ENCODE measurements at places on chromosomes 12 and 14. TPM values are rescaled to one million over a fixed set of nuclear protein-coding genes. Genes with fewer than 3 reads are reported as not detected.

DNA sequence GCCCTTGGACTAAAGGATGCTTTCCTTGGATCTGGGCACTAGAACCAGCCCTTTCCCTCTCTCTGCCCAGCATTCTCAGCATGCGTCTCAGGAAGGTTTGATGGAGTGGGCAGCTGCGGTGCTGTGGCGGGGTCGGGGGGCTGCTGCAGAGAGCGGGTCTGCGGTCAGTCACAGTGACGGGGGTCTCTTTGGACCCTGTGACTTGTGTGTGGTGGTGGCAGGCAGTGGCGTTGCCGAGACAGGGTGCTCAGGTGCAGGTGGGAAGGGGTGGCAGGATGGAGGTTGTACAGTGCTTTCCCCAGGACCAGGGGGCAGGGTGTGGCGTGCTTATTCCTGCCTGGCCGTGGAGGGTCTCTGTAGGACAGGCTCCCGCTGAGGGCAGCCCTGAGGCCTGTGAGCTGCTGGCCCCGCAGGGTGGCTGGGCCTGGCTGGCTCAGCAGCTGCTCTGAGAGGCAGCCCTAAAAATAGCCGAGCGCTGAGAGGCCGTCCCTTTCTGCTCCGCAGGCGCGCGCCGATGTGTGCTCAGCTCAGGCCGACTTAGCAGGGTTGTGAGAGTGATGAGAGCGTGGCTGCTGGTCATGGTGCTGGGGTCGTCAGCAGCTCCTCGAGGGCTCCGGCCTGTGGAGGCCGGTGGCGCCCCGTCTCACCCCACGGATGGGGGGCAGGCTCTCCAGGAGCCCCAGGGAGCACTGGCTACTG lies 9.7 kb downstream of the PACS2 start:
- DNase-seq: no peak

DNA sequence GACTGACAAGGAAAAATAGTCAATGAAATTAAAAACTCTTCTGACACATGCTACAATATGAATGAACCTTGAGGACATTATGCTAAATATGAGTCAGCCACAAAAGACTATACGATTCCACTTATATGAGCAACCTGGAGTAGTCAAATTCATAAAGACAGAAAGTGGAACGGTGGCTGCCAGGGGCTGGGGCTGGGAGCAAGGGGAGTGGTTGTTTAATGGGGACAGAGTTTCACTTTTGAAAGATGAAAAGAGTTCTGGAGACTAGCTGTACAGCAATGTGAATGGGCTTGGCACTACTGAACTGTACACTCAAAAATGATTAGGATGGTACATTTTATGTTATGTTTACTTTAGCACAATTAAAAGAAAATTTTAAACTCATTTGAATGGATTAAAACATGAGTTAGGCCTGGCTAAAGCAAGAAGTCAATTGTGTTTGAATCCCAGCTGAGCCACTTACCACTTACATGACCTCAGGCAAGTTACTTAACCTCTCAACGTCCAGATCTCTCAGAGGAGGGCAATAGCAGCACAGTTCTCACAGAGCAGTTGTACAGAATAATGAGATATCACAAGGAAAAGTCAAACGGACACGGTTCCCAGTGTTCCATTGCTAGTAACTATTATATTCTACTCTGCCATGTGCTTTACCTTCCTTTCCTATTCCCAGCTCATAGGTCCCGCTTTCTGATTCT lies 102.5 kb downstream of the SPTSSA start:
- DNase-seq: no peak

DNA sequence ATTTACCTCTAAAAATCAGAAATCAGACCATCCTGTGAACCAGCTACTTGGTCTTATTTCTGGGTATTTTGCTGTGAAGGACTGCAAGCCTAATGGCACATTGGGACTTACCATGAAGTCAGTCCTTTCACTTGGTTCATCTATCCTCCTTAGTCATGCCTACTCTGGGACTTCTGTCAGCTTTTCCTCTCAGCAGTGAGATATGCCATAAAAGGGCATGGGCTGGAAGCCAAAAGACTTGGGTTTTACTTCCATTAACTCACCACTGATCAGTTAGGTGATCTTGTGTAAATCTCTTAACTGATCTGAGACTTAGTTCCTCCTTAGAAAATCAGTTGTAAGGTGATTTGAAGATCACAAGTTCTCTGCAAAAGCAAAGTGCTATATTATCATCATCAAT lies 116.5 kb downstream of the PAH start:
- DNase-seq: no peak

- DNase-seq: no peak
Observed at GRCh38 chr14:92624764-92625163, 111.2 kb downstream of the RIN3 start.

The PKP2 gene
- total RNA-seq: 0.13 TPM

The DIO3 gene
- not detected for total RNA-seq

DNA sequence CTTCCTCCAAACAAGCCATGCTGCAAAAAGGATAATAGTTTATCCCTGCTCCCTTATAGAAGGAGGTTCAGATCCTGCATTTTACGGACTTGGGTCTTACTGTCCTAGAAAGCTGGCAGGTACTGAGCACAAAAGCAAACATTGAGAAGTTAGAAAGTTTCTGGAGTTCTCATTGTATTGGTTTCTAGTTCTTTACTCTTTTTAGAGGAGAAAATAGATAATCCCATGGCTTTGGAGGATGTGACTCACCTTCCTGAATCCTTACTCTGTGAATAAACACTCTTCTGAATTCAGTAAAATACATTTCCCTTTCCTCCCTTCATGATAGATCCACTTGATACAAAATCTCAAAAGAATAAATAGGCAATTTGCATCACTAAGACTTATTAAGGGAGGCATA lies 188.9 kb downstream of the NPAS3 start:
- DNase-seq: no peak

DNA sequence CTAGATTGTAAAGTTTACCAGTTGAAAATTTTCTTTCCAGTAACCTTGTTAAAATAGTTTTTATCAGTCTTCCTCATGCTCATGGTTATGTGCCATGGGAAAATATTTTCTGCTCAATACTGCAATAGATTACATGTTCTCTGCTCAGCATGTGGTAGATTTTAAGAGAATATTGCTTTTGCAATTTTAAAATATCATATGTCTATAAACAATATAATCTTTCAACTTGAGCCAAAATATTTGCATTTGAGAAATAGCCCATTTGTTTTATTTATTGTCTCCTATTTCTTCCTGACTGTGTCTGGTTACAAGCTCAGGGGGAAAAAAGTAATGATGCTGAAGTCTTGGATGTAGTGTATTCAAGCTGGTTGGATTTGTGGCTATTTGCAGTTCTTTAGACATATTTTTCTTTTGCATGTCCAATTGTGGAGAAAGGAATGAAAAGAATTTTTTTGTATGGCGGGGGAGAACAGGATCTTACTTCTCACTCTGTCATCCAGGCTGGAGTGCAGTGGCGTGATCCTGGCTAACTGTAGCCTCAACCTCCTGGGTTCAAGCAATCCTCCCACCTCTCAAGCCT lies 342.6 kb upstream of the NAV3 start:
- no peak for DNase-seq

The NAA25 gene
- total RNA-seq: 46.0 TPM

The GALNT4 gene
- 5.9 TPM for total RNA-seq

GRCh38 chr12:122028165-122028904 lies 6.7 kb downstream of the BCL7A start:
- DNase-seq: no peak

DNA sequence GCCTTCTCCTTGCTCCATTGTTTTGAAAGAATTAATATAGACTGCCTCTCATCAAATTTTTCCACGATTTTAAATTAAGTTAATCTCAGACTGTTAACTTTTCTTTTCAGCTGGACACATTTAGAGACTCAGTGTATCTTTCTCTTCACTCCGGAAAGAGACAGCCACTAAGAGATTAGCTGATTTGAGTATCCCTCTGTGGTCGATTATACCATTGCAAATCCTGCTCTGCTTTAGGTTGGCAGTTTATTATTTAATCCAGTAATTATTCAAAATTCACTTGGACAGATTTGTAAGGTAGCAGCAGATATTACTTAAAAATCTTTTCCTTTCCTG lies 588 bp upstream of the TWF1 start:
- DNase-seq: no peak

GRCh38 chr12:111523587-111524167 lies 75.4 kb downstream of the ATXN2 start:
- no peak for DNase-seq

DNA sequence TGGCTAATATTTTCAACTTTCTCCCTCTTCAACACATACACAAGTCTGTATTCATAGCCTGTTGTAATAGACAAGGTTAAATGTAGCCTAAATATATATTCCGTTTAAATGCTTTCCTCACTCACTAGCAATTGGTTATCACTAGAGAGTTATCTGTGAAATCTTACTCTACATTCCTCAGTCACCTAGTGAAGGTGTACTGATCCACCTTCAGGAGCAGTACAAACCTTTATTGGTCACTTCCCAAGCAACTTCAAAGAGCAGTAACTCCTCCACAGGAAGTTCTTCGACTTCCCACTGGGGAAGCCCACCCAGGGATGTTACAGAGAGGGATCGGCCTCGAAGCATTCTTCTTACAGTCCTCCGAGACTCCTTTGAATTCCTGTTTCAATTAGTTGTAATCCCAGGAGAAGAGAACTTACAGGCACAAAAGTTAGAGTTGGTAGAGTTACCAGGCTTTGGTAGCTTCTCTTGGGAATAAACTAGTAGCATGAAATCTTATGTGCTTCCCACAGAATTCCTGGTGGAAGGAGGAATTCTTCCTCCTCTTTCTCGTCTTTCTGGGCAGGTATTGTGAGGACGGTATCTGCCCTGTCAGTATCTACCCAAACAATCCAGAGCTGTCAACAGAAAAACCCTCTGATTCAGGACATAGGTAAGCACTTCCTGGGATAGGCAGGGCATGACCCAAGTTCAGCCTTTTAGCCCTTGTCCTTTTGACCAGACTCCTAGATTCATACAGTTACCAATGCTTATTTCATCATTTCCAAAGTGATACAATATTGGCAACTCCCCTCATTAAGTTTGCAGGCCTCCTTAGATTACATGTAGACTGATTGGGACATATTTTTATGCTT lies at the start of gene GYS2:
TSS of gene GYS2 (minus strand) at position 603 of the 857 bp plus-strand sequence. CDS start at position 348, 255 bp downstream.
- no peak for DNase-seq

DNA sequence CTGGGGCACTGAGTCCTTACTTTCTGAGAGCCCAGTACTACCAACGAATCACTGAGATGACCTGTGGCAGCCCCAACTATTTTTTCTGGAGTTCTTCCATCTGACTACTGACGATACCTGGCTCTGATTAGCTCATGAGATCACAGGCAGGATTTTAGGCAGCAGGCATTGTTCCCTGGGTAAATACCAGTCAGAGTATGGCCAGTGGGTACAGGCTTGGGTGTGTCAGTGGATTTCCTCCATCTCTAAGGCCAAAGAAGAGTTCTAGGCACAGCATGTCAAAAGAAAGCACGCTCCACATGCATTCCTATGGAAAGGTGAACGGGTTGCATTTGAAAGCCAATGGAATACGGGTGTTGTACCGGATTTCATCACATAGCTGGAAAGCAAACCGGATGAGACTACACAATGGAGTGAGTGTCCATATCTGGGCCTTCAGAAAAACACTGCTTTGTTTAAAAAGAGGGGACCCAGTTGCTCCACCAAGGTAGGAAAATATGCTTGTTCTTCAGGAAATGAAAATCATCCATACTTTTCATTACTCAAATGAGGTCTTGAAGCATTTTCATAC lies 55.0 kb downstream of the PAX9 start:
- no peak for DNase-seq

- no peak for DNase-seq
Observed at GRCh38 chr14:38710196-38710595, 392.8 kb downstream of the SEC23A start.

- peak; percentile 51 for DNase-seq
Observed at GRCh38 chr14:68703093-68703492, 89.8 kb downstream of the ZFP36L1 start.

- peak; percentile 56 for DNase-seq
Observed at GRCh38 chr14:22003461-22003860, 329.8 kb upstream of the OR4E1 start.

- DNase-seq: no peak
Observed at GRCh38 chr12:15797818-15798217, 8.6 kb upstream of the EPS8 start.

- no peak for DNase-seq
Observed at GRCh38 chr14:103192246-103192840, 69.1 kb downstream of the TNFAIP2 start.

GRCh38 chr14:49992901-49993339 lies 100.0 kb downstream of the ARF6 start:
- peak; percentile 80 for DNase-seq

DNA sequence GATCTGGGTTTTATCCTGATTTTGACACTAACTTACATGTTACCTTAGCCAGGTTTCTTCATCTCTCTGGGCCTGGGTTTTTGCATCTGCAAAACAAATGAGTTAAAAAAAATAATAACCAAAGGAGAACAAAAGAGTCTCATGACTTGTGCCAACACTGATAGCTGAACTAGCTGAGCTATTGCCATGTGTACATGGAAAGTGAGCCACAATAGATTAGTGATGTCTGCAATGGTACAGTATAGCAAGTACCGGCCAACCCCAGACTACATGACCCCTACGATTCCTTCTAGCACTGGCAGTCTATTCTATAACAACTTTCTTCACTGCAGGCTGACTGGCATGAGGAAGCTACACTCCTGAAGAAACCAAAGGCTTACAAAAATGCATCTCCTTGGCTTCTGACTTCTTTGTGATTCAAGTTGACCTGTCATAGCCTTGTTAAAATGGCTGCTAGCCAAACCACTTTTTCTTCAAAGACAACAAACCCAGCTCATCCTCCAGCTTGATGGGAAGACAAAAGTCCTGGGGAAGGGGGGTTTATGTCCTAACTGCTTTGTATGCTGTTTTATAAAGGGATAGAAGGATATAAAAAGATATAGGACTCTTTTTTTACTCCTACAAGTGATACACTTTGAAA lies 123.7 kb downstream of the DAD1 start:
- no peak for DNase-seq

The LRRC10 gene
- not detected for total RNA-seq

GRCh38 chr12:89709995-89710872 lies 1.6 kb upstream of the ATP2B1 start:
- DNase-seq: peak; percentile 39

GRCh38 chr14:68981539-68981976 lies 2.5 kb upstream of the ACTN1 start:
- no peak for DNase-seq

DNA sequence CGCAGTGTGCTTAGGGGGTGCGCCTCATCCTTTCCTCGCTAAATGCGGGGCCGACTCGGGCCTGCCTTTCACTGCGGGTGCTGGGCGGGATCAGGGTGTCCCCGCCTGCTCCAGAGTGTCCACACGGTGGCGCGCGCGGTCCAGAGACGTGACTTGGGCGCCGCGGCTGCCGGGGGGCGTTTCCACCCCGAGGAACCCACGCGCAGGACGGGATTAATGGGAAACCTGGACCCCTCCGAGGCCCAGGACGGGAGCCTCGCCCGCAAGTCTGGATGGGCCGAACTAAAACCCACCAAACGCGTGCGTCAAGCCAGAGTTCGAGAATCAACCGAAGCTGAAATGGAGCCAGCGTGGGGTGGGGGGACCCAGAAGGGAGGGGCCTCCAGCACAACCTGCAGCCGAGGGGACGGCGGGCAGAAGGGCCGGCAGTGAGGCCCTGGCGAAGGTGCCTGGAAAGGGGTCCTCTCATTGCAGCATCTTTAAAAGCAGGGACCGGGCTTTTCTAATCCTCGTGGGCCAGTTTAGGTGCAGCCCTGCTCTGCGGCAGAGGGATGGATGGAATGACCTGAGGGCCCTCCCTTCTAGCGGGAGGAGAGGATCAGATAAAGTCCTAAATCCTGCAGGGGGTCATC lies 93.3 kb downstream of the NINJ2 start:
- DNase-seq: peak; percentile 92

The HOXC12 gene
- not detected for total RNA-seq

Data from activated CD8-positive, alpha-beta T cell treated with anti-CD3 and anti-CD28 coated beads for 36 hours (primary cell).